ENCODE measurements at places on chromosomes 12 and 14.

DNA sequence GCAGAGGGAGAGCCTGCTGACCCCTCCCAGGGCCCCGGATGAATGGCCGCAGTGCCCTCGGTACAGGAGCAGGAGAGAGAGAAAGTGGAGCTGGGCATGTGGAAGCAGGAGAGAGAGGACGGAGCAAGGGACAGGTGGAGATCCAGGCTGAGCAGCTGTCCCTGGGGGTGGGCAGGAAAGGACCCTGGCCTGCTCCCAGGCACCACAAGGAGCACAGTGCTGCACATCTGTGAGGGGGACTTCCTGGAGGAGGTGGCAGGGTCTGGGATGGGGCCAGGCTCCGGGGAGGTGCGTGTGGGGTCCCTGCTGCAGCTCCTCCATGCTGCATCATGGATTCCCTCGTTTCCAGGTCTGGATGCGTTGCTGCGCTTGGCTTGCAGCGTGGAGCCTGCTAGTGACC, 13.0 kb upstream of the DLK1 start:
- DNase-seq: no peak

GRCh38 chr14:40164083-40164482, 731.9 kb upstream of the FBXO33 start:
- DNase-seq: no peak

GRCh38 chr12:46887870-46888269, 62.1 kb upstream of the SLC38A4 start:
- DNase-seq: no peak

DNA sequence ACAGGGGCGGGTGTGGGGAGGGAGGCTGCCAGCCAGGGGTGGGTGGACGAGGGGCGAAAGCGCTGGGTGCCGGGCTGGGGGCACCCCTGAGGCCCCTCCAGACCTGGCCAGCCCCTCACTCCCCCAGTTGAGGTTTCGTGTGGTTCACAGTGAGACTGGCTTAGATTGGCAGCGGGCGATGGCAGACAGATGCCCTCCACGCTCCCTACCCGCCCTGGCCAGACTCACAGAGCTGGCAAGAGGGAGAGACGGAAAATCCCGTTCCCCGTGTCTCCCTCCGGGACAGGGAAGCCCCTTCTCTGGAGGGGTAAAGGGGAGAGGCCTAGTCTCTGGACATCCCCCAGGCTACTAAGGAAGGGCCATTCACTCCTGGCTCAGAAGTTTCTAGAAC, 33.2 kb upstream of the VPS37B start:
- DNase-seq: no peak

- DNase-seq: no peak
Measured at GRCh38 chr14:67541448-67542387, 8.6 kb downstream of the PLEKHH1 start.

DNA sequence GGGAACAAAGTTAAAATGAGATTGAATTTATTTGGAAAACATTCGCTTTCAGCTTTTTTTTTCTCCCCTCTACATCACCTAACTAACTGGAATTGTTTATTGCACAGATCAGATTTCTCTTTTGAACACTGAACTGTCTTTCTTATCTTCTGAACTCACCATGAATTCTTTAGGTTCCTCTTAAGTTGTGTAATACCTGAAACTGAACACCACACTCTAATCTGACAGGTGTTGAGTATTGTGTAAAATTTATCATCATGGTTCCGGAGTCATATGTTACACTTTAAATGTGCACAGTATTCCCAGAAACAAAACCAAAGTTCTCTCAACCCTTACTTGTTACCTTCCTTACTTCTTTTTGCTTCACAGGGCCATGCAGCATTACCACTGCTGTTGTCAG, 66.8 kb downstream of the TGFB3 start:
- DNase-seq: no peak

DNA sequence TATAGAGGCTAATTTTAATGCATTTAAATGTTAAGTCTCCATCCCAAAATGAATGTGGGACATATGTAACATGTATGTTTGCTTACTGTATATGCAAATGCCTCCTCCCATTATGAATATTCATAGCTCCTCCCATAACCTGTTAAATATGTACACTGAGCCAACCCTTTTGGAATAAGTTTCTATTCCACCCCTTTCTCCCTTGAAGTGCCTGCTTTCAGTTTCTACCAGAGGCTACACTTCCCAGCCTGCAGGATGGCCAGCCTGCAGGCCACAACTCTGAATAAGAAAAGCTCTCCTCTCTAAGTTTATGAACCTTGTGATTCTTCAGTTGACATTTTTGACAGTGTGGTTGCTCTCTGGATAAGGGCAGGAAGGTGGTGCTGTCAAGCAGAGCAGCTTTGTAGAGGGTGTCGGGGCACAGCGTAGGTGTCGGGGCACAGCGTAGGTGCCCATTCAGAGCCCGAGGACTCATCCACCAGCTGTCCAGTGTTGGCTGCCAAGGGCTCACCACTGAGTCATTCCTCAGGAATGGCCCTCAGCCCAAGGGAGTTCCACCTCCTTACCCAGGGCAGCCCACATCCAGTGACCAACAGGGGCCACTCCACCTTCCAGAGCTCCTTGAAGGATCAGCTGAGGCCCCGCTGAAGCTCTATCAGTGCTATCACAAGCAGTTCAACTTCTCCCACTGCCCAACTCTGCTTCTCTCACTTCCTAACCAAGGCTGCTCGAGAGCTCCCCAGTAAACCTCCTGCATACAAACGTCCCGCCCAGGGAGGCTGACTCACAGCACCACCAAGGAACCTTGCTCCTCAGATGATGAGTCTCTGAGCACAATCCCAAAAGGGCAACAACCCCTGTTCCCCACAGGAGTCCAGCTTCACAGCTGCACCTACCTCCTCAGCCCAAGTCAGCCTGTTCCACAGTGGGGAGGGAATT, 31.4 kb downstream of the VWF start:
- no peak for DNase-seq

- DNase-seq: no peak
Measured at GRCh38 chr14:104871145-104871655, 6.1 kb downstream of the CEP170B start.

GRCh38 chr14:60532442-60532841, 23.5 kb downstream of the SIX6 start:
- no peak for DNase-seq

- DNase-seq: no peak
Measured at GRCh38 chr12:41619705-41620104, 431.6 kb downstream of the PDZRN4 start.

GRCh38 chr14:71711125-71711524, 221.1 kb upstream of the RGS6 start:
- DNase-seq: no peak

- no peak for DNase-seq
Measured at GRCh38 chr14:61535032-61535431, 160.3 kb upstream of the HIF1A start.

DNA sequence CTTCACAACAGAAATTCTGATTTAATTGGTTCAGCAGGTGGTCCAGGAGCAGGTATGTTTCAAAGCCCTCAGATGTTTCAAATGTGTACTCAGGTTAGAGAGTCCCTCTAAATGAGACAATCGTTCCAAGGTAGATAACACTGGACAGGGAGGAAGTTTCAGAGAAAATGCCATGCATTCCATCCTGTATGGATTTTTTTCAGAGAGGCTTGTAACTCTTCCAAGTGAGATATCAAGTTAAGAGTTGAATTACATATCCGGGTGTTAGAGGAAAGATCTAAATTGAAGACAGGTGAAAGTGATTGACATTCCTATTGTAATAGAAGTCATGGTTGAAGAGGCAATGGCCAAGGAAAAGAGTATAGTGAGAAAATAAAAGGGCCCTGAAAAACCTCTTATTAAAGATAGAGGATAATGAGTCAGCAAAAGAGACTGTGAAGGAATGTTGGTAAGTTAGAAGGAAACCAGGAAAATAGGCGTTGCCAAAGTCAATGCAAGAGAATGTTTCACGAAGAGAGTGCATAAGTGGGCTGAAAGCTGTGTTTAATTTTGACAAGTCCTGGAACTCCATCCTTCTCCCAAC, 105.8 kb downstream of the BMP4 start:
- no peak for DNase-seq

- no peak for DNase-seq
Measured at GRCh38 chr12:93518725-93519124, 51.4 kb downstream of the MRPL42 start.

GRCh38 chr12:8781381-8782127, 40.9 kb upstream of the A2ML1 start:
- DNase-seq: no peak

GRCh38 chr12:666766-667308, 3.6 kb upstream of the NINJ2 start:
- no peak for DNase-seq

GRCh38 chr14:33726685-33727084, 224.2 kb downstream of the EGLN3 start:
- no peak for DNase-seq

GRCh38 chr12:2637371-2637770, 157.4 kb upstream of the FKBP4 start:
- DNase-seq: no peak

DNA sequence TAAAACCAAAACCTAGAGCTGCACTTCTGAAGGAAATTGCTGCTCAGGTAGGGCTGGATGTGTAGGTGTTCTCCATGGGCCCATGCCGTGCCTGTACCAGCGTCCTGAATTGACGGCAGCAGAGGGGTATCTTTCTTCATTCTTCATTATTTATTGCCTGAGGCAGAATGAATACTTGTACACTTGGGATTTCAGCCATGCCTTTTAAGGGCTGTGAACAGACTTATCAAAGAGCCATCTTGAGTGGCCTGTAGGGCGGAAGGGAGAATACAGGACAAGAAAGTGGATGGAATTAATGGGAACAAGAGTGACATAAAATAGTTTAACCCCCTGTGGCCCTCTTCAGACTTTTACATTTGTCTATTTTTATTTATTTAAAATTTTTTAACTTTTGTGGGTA, 61.4 kb downstream of the RASSF3 start:
- DNase-seq: no peak

DNA sequence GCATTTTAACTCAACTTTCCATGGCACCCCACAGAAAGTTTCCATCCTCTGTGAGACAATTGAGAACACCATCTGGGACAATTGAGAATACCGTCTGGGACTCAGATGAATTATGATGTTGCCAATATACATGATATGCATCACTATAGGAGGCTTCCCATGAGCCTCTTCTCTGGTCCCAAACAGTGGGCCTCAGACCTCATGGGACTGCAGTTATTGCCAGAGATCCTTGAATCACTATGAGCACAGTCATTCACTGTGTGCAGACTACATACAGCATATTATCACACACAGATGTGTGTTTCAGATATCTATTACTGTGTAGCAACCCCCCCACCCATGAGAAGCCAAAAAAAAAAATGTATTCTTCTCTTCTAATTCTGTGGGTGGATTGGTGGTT, 134.4 kb downstream of the GXYLT1 start:
- DNase-seq: no peak

GRCh38 chr14:89576960-89577359, 159.9 kb upstream of the FOXN3 start:
- DNase-seq: no peak

DNA sequence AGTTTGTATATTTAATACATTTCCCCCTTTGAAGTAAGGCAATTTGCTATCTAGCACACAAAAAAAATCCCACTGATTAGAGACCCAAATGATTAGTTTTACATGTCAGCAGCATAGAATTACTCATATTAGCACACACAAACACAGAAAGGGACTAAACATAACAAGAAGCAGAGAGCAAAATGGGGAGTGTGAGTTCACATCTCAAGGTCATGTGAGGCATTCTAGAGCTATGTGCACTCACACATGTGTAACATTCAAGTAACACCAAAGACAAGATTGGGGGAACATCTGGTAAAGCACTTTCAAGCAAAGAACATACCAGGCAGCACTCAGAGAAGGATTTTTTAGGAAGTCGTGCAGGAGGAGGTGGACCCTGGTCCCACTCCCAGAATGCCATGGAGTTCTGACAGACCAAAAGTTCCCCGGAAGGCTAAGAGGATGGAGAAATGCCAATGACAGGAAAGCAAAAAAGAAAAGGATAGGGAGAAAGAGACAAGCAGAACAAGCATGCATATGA, 105.8 kb upstream of the SINHCAF start:
- no peak for DNase-seq

GRCh38 chr12:14211947-14212387, 153.5 kb upstream of the ATF7IP start:
- DNase-seq: no peak

GRCh38 chr14:26444822-26445221, 153.0 kb downstream of the NOVA1 start:
- DNase-seq: no peak

DNA sequence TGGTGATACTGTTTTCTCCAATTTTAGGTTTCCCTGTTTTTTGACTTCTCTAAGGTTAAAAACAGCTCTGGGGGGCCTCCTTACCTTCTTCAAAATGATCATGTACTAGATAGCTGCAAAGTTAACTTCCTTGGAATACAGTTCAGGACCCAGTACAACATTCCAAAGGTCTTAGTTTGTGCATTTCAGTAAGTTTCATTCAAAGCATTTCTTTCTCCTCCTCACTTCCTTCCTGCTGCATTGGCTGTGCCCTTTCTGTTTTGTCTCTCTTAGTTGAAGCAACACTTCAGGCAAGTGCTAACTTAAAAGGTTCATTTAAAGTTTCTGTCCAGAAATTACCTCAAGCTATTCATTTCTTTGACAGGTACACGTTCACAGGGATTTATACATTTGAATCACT, 95.7 kb downstream of the SCN8A start:
- DNase-seq: no peak
